ENCODE measurements at places on chromosomes 1 and 21.

- H3K4me3 ChIP-seq: no peak overlapping the region
- no peaks in the 10 kb centered on the region for H3K36me3 ChIP-seq
- no peak for DNase-seq
- H3K4me1 ChIP-seq: peaks cover 8% of the 10 kb centered on the region
- H3K27me3 ChIP-seq: no peaks in the 10 kb centered on the region
Measured at GRCh38 chr1:91582431-91582921, 81.8 kb downstream of the CDC7 start.

DNA sequence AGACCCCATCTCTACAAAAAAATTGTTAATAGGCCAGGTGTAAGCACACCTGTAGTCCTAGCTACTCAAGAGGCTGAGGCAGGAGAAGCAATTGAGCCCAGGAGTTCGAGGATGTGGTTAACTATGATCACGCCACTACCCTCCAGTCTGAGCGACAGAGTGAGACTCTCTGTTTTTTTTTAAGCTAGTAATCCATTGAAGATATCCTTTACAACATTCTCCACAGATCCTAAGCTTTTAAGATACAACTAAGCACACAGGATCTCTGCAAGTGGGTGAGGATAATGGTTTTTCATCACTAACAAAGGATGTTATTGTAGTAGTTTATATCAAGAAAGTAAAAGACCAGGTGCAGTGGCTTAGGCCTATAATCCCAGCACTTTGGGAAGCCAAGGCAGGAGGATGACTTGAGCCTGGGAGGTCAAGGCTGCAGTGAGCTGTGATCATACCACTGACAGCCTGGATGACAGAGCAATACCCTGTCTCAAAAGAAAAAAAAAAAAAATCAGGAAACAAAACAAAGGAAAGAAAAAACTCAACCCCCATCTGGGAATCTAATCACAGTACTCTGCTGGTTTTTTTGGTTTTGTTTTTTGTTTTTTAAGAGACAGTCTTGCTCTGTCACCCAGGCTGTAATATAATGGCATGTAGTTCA, 166.1 kb downstream of the RERE start:
- peak overlapping the region; percentile 68 for H3K27ac ChIP-seq
- no peaks in the 10 kb centered on the region for H3K27me3 ChIP-seq
- no peaks in the 10 kb centered on the region for H3K36me3 ChIP-seq
- no peak overlapping the region for H3K4me3 ChIP-seq

DNA sequence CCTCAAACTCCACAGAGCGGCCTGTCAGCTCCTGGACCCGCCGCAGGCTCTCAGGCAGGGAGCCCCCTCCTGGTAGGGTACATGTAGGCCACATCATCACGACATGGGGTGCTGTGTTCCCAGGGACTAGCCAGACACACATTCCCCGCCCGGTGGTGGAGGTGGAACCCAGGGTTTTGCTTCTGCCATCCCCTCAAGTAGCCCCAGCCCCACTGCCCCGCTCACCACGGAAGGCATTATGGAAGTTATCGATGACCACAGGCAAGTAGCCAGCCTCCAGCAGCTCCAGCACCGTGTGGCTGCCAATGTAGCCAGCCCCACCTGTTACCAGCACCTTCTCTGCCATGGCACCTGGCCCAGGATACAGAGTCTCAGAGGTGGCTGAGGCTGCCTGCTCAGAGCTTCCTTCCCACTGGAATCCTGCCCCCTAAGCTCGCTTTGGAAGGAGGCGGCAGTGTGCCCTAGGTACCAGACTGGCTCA, 1.9 kb downstream of the GALE start:
- H3K27ac ChIP-seq: no peak overlapping the region
- H3K4me3 ChIP-seq: peak overlapping the region; percentile 91
- peaks cover 15% of the 10 kb centered on the region for H3K4me1 ChIP-seq
- DNase-seq: peak; percentile 67
- peaks cover 14% of the 10 kb centered on the region for H3K27me3 ChIP-seq
- 0 out of 2 replicates have a peak, but pooled peaks cover 4% of the 10 kb centered on the region for H3K36me3 ChIP-seq

DNA sequence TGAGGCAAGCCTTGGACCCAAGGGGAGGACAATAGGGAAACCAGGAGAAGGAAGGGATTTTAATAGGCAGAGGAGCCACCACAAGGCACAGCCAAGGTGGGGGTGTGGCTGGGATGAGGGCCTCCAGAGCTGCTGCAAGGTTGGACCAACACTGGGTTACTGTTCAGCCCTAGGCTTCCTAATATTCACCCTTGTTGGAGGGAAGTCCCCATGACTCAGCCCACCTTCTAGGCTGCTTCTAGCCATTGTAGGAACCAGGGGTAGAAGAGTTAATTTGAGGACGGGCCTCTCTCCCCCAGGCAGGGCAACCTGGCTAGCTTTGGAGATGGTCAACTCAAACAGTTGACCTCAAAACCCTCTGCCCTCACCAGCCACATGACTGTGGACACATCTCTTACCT, 59.5 kb downstream of the KCNN3 start:
- H3K4me1 ChIP-seq: peaks cover 10% of the 10 kb centered on the region
- DNase-seq: no peak
- H3K36me3 ChIP-seq: no peaks in the 10 kb centered on the region
- no peak overlapping the region for H3K27ac ChIP-seq
- H3K27me3 ChIP-seq: no peaks in the 10 kb centered on the region

GRCh38 chr1:101247404-101248287, 10.8 kb downstream of the S1PR1 start:
- H3K27me3 ChIP-seq: no peaks in the 10 kb centered on the region
- DNase-seq: no peak
- H3K36me3 ChIP-seq: no peaks in the 10 kb centered on the region
- no peaks in the 10 kb centered on the region for H3K4me1 ChIP-seq

- H3K27me3 ChIP-seq: no peaks in the 10 kb centered on the region
- no peak for DNase-seq
- H3K27ac ChIP-seq: no peak overlapping the region
- peaks cover 17% of the 10 kb centered on the region for H3K36me3 ChIP-seq
Measured at GRCh38 chr21:33433425-33434114, 30.4 kb downstream of the IFNGR2 start.

Data from GM23338 (cell line).